ENCODE measurements at places on chromosomes 2 and 18.

GRCh38 chr18:26634631-26635030 is 86.3 kb upstream of the KCTD1 start:
- no peak for DNase-seq

DNA sequence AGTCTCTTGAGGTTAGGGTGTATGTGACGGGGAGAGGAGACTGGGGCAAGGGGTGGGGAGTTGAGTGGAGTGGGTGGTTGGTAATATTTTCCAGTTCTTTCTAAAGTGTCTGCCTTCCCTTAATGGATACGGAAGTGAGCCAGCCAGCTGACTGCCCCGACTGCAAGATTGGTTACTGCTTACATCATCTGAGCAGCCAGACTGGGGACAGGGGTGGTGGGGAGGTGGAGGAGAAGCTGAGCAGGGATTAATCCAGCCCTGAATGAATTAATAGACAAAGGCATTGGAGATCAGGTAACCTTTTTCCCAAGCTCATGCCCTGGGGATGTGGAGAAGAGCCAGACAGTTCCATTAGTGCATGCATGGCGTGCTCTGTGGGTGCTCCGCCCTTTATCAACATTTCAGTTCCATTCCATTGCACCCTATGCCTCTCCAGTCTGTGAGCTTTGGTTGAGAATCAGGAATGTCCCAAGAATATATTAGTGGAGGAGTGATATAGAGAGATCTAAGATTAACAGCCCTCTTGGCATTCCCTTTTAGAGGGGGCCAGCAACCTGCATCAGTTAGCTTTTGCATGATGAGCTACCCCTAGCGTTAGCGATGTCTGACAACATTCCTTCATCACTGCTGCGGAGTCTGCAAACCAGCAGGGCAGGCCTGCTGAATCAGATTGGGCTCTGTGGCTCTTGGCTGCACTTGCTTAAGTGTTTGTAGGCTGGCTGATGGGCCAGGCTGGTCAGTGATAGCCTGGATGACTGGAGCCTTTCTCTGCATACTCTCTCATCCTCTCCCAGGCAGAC is 67.4 kb downstream of the TNP1 start:
- DNase-seq = peak; percentile 84

- no peak for DNase-seq
These were observed 15.0 kb downstream of the TPGS2 start for GRCh38 chr18:36813824-36814223.

DNA sequence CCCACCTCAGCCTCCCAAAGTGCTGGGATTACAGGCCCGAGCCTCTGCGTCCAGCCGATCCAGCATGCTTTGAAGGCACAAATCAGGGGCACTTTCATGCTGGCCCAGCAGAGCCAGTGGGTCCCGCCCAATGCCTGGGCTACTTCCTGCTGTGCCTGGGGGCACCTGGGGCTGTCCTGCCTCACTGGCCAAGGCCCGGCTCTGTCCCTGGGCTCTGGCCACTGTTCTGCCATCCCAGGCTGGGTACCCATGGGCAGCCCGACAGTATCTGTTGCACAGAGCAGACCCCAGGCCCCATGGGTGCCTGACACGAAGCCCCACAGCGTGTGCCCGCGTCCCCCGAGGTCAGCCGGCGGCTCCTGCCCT is 6.8 kb upstream of the GAL3ST2 start:
- no peak for DNase-seq

- no peak for DNase-seq
These were observed 162.2 kb downstream of the FIGN start for GRCh38 chr2:163573652-163574051.

DNA sequence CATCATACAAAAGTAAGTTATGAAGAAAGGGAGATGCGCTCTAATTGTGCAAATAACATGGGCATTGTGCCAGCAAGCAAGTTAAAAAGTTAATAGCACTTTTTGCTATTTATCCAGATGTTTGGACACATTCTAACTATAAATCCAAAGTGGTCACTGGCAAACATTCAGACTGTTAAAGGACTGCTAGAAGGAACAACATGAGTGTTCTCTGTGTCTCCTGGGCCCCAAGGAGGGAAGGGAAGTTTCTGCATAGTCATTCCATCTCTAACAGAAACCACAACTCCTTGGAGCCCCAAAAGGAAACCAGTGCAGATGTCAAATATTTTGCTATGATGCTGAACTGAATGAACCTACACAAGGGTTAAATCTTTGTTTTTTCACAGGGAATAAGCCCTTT is 213.3 kb upstream of the HNRNPA3 start:
- DNase-seq = peak; percentile 67

GRCh38 chr2:75707901-75708300 is 2.8 kb downstream of the GCFC2 start:
- DNase-seq = peak; percentile 68
